Esophagus muscularis mucosa (tissue), 4 donors: ENCODE measurements at places on chromosomes 11 and 22. TPM values are rescaled to one million over a fixed set of nuclear protein-coding genes. Genes with fewer than 3 reads are reported as not detected.

- no peak for DNase-seq
Measured at GRCh38 chr11:65791719-65792213, 4.9 kb downstream of the OVOL1 start.

ELF5 gene
- not detected for total RNA-seq

CATSPER1 gene
- total RNA-seq, result 0.52 TPM

ENTHD1 gene
- total RNA-seq, result not detected

- DNase-seq, result no peak
Measured at GRCh38 chr11:61917334-61918109, at the start of gene RAB3IL1. TSS of gene RAB3IL1 (minus strand) at chr11:61917566. CDS start at chr11:61917367, 199 bp downstream.

DNA sequence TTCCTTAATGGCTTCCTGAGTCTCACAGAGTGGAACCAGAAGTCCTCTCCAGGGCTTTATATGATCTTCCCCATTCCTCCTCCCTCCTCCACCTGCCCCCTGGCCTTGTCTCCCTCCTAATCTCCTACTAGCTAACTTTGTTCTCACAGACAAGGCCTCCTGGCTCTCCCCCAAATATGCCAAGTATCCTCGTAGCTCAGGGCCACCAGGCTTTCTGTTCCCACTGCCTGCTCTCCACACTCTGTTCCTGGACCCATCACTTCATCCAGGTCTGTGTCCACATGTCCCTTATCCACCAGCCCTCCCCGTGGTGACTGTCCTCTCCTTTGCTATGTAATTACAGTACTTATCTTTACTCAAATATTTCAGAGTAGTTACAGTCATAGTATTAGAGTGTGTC lies 23.2 kb upstream of the LMO1 start:
- DNase-seq, result no peak

DNA sequence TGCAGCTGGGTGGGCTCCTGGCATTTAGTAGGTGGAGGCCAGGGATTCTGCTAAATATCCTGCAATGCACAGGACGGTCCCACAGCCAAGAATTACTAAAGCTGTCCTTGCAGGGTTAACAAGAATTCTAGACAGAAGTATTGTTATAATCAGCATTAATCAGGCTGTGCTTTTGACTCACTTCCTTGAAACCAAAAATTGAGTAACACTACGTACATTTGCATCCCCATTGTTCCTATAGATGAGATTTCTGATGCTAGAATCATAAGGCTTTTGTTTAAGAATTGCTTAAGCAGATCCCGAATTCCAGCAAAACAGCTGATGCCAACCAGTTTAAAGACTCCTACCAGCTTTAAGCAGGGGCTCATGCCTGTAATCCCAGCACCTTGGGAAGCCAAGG lies 11.4 kb downstream of the SLC6A5 start:
- DNase-seq, result no peak

ANO3 gene
- not detected for total RNA-seq

DNA sequence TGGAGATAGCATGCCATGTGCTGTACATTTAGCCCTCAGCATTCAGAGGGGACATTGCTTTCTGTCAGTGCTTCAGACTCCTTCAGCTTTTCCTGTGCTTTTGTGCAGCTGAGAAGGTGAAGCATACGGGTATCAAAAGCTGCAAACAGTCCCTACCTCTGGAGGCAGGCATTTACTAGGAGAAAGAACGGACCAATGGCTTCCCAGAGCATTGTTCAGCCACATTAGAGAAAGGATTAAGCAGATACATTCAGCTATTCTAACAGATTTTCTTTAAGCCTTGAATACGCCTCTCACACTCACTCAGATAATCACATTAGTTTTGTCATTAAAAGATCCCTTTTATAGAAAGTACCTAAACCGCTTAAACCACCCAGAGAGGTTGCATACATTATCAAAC lies 80.7 kb upstream of the FAM181B start:
- no peak for DNase-seq

DNA sequence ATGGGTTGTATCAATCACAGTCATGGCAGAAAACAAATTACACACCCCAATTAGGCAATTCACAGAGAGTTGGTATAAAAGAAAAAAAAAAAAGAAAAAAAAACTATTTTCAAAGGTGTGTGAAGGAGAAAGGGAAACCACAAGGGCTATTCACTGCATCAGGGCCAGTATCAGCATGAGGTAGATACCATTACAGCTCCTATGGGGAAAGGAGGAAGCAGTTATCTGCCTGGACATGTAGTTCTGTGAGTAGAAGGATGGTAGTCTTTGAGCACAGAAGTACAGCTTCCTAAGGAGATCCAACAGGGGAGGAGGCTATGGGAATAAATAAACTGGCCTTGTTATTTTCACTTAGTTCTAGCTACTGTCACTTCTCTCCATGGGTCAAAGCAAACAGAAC lies 746.1 kb downstream of the LUZP2 start:
- no peak for DNase-seq

OR4C12 gene
- total RNA-seq, result not detected

GRCh38 chr11:95055283-95055897 lies 6.2 kb downstream of the KDM4F start:
- DNase-seq, result peak; percentile 29

CCDC87 gene
- 0.45 TPM for total RNA-seq

DNA sequence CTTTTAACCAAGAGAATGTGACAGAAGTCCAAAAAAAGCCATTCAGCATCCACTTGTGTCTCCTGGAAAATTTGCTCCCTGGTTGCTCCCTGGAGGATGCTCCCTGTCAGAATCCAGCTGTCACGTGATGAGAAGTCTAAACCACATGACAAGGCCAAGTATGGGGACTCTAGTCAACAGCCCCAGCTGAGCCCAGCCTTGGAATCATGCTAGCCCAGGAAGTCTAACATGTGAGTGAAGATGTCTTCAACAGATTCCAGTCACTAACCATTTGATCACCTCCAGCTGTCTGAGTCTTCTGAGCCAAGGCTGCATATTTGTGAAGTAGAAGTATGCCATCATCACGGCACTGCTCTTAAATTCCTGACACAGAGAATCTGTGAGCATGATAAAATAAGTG lies 4.2 kb downstream of the OR56B4 start:
- DNase-seq, result no peak

GRCh38 chr22:46604306-46604690 lies 15.9 kb upstream of the GRAMD4 start:
- DNase-seq, result no peak

GRCh38 chr22:18032455-18033101 lies 8.2 kb upstream of the MICAL3 start:
- no peak for DNase-seq

EHBP1L1 gene
- 359 TPM for total RNA-seq

DNA sequence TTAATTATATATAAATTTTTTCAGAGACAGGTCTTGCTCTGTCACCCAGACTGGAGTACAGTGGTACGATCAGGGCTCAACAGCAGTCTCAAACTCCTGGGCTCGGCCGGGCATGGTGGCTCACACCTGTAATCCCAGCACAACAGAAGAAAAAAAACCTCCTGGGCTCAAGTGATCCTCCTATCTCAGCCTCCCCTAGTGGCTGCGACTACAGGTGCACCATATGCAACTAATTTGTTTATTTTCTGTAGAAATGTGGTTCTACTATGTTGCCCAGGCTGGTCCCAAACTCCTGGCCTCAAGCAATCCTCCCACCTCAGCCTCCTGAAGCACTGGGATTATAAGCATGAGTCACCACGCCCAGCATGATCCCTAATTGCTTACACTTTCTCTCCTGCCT lies 56.1 kb upstream of the SLC35C1 start:
- no peak for DNase-seq

DNA sequence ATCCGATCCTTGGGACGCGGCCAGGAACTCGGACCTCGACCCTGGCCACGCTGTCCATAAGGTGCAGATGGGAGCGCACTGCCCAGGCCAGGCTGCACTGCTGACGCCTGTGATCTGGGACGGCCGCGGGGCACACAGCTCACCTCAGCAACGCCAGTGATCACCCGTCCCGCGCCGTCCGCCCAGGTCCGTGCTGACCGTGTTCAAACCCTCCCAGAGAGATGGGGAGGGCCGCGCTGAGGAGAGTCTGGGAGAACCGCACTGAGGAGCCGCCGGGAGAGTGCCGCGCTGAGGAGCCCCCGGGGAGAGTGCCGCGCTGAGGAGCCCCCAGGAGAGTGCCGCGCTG lies 636 bp downstream of the KCNQ1OT1 start:
- DNase-seq, result no peak

- no peak for DNase-seq
Measured at GRCh38 chr11:88801484-88802123, 264.2 kb downstream of the GRM5 start.

- DNase-seq, result no peak
Measured at GRCh38 chr11:4903484-4903883, at the start of gene OR51A7. TSS of gene OR51A7 (plus strand) at chr11:4903783. CDS start at chr11:4907370, 3,587 bp downstream.

- no peak for DNase-seq
Measured at GRCh38 chr22:20577549-20577975, 70.2 kb downstream of the MED15 start.

- no peak for DNase-seq
Measured at GRCh38 chr11:30495437-30495836, 90.7 kb downstream of the MPPED2 start.

GRCh38 chr22:38397189-38398085 lies 57.6 kb downstream of the KCNJ4 start:
- no peak for DNase-seq

GRCh38 chr22:45597460-45598192 lies 74.0 kb upstream of the ATXN10 start:
- no peak for DNase-seq

DNA sequence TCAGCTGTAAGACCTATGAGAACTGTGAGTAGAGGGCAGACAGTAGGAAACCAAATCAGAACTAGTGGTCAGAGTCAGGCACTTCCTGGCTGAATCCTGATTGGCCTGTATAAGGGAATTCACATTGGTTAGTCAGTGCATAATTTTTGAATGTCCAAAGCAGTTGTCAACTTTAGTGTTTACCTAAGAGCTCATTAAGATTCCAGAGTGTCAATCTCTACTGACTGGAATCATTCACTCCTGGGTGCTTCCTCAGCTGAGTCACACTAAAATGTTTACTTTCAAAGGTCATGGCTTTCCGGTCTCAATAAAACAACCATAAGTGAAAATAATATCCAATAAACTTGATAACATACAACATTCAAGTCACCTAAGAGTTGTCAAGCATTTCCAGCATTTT lies 306.1 kb downstream of the C11orf87 start:
- DNase-seq, result no peak

DNA sequence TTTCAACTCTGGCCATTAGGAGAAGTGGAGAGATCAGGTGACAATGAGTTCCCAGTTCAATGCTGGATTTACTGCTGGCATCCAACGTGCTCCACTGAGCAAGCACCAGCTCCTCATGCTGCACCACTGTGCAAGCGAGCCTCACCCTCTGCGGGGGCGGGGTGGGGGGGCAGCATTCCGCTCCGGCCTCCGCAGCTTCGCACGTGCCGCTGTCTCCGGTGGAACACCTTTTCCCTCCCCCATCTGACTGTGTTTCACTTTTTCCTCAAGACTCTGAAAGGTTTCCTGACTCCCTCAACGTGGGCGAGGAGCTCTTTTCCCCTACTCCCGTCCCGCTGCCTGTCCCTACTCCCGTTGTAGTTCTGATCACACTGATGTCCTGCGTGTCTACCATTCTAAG lies 835 bp upstream of the RHOD start:
- no peak for DNase-seq

DNA sequence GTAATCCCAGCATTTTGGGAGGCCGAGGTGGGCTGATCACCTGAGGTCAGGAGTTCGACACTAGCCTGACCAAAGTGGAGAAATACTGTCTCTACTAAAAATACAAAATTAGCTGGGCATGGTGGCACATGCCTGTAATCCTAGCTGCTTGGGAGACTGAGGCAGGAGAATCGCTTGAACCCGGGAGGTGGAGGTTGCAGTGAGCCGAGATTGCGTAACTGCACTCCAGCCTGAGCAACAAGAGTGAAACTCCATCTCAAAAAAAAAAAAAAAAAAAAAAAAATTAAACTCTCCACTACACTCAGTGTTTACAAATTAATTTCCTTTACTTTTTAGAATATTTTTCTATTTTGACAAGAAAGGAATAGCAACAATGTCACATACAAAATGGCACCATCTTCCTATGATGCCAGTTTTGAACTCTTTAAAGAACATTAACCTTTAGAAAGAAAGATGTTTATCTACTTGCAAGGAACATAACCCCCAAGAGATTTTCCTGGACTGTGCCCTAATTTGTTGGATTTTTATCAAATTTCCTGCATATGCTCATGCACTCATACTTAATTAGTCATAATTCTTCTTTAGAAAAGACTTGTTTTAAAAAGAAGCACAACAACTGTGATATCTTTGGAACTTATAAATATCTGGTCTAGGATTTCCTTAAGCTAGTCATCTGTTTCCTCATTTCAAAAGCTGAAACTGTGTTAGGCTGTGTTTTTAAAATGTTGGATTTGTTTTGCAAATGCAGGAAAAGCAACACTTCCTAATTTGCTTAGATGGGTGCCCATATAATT lies 22.6 kb upstream of the HIPK3 start:
- DNase-seq, result no peak

DNA sequence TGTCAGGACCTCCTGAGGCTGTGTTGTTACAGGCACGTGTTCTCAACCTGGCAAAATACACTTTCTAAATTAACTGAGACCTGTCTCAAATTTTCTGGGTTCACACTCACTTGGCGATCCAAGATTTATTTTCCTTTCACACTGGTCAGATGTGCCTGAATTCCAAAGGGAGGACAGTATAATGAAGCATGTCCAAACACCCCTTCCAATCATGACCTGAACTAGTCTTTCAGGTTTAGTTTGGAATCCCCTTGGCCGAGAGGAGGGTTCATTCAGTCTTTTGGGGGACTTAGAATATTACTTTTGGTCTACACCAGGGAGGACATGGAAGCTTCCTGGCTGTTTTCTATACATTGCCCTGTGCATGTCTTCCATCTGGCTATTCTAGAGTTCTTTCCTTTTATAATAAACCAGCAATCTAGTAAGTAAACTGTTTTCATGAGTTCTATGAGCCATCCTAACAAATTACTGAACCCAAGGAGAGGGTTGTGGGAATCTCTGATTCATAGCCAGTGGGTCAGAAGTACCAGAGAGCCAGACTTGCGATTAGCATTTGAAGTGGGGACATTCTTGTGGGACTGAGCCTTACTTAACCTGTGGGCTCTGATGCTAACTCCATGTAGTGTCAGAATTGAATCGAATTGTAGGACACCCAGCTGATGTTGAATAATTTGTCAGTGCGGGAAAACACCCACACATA lies 14.8 kb upstream of the TMEM216 start:
- no peak for DNase-seq

GRCh38 chr22:43385770-43386641 lies 25.8 kb upstream of the MPPED1 start:
- no peak for DNase-seq

OR51E2 gene
- 1.8 TPM for total RNA-seq

DNA sequence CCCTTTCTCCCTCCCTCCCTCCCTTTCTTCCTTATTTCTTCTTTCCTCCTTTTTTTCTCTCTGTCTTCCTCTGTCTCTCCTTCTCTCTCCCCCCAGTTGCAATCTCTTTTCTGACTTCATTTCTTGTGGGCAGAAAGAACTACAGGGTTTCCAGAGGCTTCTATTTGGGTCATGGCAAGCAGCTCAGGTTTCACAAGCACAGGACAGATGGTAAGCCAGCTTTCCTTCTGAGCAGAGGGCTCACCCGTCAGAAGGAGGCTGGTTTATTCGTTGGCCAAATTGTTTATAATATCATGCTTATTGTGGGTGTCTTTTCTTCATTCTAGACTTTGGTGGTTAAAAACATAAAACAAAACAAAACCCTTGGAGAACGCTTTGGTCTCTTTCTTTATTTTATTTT lies 58.9 kb upstream of the CLMP start:
- DNase-seq, result no peak

OTOG gene
- not detected for total RNA-seq
